RWPE1 (cell line): ENCODE measurements at places on chromosomes 3 and 15.

DNA sequence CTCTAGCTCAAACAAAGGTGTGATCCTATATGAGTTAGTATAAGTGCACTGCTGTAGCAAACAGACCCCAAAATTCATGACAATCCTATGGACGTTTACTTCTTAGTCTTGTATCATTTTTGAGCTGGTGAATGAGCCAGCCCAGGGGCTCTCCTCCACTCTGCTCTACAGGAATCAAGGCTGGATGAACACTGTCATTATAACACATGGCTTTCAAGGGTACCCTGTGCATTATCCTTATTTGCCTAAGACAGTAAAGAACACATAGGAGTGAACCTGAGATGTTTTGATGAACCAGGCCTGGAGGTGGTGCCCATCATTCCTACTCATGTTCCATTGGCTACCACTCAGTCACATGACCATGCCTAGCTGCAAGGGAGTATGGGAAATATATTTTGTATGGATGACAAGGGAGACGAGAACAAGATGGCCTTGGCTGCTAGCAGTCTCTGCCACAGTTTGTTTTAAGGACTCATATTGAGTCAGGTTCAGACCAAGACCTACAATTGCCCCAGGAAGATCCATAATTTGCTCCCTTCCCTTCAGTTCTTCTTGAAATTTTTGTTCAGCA is 107.4 kb upstream of the HES1 start:
- no peak for DNase-seq

DNA sequence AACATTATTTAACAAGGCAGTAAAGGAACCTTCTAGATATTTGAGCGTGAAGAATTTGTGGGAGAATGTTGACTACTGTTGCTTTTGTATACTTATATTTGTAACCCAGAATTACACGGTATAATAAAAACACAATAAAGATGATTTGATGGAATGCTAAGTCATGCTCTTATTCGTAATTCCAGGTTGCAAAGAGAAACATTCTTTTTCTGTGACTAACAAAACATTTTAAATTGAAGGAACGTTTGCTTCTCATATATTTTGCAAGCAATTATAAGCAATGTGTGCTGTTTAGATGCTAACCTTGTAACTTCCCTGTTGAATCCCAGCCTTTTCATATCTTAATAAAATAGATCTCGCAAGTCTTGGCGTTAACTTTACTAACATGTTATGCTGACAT is 124.4 kb upstream of the CGNL1 start:
- DNase-seq, result no peak

DNA sequence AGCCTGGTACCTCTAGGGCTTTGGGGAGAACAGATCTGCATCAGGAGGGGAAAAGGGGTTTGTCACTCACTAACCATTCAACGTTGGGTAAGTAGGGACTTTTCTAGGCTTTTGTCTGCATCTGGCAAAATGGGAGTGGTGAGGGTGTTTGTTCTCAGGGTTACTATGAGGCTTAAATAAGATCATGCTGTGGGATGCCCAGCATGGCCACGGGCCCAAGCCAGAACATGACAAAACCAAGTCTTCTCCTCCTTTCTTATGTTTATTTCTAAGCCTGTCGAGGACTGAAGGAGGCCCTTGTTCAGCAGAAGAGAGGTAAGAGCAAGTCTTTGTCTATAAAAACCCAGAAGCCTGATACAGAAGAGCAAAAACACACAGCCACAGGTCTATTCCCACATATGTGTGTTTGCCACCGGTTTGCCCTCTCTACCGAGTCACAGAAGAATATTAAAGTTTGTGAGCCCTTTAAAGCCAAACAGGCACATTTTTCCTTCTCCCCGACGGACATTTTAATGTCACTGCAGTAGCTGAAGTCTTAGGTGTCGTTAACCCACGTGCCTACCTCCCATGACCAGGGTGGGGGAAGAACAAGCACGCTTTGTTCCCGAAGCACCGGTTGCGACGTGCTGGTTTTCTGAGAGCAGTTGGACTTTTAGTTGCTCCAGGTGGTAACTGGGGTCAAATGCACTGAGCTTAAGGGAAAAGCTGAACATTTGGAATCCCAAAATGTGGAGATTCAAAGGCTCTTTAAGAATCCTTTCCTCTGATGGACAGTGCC is 72.1 kb downstream of the NOX5 start:
- DNase-seq, result no peak

- no peak for DNase-seq
These were observed 14.1 kb downstream of the ZXDC start for GRCh38 chr3:126461450-126462070.

DNA sequence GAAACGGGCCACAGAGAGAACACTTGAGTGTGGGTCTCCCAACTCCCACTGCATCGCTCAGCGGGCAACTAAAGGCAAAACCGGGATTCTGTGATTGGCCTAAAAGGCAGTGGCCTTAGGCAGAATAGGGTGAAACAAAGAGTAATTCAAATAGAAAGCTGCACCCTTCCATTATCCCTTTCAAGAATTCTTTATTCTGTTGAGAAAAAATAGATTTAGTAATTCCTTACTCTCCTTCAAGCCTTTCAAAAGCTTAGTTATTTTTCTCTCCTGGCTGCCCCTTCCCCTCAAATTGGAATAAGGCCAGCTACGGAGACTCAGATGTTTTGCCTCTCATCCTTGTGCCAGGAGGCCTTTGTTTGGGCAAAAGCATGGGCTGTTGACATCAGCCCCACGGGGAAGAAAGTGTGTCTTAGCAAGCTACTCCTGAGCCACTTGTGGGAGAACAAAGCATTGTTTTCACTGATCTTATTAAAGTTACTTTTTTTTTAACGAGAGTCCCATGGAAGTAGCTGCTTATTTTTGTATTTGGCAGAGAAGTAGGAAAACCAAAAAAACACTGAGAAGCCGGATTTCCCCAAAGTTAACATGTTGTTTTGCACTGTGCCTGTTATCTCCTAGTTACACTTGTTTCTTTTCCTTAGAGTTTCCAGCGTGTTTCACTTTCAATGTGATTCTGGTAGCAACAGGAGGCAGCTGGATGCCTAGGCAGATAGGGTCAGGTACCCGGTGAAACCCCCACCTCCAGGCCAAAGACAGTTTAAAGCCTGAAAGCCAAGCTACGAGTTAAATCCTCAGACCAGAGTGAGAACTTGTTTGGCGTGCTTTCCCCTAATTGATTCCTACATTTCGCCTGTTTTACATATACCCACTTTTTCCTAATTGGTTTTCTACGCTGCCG is 2.2 kb downstream of the ST6GAL1 start:
- no peak for DNase-seq

DNA sequence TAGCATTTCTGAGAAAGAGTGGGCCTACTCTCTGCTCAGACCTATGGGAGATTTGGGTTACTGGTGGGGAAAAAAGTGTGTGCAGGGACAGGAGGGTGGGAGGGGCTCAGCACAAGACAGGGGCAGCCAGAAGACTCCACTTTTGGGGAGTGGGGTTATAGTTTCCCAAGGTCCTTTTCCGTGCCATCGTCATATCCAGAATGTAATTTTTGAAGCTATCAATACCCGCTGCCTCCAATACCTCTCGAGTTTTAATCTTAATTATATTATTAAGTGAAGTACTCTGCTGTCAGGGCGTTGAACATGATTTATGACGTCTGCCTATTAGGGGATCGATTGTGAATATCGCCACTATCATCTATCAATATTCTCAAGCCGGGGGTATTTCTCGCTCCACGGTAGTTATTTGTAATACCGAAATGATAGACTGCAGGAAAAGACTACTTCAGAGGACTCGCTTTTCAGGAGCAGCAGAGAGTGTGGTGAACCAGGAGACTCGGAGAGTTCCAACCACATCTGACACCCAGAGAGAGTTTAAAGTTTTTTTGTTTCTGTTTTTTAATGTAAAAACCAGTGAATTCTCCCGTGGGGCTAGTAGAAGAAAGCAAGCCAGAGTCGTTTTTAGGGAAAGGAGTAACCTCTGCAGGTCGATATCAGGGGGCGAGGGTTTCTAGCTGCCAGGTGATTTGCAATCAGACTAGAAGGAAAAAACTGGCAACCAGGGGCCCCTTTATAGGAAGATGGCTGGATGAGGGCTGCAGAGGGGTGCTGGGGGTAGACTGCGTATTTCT is 20.6 kb downstream of the NR2F2 start:
- no peak for DNase-seq

DNA sequence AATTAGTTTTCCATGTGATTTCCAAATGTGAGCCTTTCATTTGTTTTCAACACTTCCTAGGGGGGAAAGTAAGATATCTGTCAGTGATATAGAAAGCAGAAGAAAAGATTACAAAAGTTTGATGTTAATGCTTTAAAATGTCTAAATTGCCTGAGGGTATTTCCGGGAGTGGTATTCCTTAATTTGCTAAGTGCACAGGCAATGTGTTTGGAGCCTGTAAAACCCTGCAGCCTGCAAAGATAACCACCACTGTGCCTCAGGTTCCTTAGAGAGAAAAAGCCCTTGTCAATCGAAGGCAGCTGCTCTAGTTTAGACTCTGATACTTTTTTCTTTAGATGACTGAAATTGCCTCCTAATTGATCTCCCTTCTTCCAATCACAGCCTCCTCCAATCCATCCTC is 154.9 kb downstream of the SSR3 start:
- DNase-seq, result no peak

DNA sequence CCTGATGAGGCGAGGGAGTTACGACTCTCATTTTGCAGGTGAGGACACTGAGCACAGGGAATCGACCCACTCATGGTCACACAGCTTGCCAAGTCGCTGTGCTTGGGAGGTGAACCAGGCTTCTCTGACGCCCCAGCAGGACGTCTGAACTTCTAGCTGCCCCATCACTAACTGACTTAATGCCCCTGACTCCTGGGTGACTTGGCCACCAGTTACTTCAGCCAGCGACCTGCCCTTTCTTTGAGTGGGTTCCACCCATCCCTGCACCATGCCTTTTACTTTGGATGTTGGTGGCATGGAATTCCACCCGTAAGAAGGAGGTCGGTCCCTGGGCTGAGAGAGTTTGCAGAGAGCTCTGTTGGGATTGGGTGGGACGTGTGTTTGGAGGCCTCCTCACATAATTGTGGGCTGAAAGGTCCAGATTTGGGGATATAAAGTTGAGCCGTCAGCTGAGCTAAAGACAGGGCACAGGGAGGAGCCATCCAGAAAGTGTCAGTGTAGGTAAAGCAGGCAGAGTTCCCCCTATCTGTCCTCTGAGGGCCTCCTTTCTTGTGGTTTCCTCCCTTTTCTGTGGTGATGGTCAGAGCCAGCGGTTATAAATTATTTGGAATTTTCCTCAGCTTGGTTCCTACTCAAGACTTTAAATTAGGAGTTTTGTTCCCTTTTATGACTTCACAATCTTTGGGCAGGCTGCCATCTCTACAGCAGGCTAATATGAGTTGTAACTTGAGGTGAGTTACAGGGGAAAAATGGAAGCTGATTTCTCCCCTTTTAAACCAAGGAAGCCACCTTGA is 55.0 kb downstream of the FLNB start:
- no peak for DNase-seq

DNA sequence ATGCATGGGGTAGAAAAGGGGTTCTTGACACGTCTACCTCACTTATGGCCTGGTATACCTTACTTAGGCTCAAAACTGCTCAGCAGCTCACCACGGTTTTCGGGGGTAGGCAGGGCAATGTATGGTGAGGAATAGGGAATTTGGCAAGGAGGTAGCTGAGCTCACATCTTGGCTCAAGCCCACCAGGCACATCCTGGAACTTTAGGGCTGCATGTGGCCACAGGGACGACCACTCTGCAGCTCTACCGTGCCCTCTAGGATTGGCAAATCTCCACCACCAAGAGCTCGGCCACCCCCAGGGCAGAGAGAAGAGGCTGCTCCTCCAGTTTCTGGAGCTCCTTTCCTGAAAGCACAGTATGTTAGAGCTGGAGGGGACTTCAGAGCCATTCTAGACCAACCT is 69.7 kb downstream of the MRPL46 start:
- DNase-seq, result no peak

DNA sequence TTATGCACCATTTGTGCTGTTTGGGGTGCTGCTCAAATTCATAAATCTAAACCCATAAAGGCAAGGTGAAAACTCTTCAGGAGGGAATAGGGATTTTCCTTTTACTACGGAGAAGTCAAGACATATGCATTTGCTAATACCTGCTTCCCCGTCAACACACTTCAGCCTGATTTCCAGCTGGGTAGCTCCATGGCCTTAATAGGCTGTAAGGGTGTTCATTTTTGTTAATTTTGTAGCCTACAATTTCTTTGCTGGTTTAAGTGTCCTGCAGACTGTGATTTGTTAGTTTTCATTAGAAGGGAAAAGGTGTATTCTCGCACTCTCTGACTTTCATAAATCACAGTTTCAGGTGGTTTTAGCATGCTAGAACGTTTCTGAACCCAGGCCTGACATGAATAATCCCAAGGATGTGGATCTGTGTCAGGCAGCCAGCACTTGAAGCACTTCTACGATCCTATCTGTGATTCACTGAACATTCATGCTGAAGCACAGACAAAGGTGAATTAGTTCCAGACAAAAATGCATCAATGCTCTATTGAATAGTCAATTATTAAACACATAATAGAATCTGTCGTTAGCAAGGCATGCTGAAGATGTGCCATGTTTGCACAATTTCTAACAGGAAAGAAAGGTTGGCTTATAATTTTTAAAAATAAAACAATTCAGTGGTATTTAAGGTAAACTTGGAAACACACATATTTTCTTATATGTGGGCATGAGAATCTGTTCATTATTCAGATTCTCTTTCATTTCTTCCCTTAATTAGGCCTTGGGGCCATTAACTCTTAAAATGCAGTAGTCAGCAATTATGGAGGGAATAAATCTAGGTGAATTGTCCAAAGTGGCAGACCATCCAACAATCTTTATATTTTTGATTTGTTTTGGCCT is 17.9 kb upstream of the NMNAT3 start:
- DNase-seq, result no peak

DNA sequence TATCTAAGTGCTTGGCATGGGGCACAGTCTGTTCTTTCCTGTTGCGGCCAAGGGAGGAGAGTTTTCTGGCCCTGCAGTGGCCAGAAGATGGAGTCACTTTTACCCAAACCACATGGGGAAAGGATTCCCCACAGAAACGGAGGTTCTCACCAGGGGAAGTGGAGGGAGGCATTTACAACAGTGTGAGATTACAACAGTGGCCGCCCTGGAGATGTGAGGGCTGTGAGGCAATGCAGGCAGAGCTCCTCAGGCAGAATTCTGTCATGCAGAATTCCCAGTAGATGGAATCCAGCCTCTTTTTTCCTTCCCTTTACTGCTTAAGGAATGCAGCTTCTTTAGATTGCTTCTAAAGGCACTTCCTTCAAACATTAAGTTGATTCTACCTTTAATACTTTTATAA is 83.1 kb downstream of the CACNA1D start:
- DNase-seq, result no peak

GRCh38 chr3:36095238-36095637 is 285.1 kb upstream of the STAC start:
- no peak for DNase-seq

DNA sequence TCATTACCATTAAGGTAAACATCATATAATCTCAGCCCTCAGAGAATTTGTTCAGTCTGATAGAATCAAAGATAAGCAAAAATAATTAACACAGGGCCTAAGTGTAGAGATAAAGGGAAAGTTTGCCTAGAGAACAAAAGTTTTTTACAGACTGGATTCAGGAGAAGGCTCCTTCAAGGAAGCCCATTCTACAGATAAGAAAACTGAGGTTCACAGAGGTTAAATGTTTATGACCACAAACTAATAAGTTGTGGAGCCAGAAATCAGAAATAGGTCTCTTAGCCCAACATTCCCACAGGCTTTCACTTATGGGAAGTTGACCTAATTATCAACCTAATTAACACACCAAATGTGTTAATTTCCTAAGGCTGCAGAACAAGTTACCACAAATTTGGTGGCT is 110.7 kb downstream of the ZMAT3 start:
- no peak for DNase-seq
